NAMALWA (cell line): ENCODE measurements at places on chromosomes 12 and 14.

DNA sequence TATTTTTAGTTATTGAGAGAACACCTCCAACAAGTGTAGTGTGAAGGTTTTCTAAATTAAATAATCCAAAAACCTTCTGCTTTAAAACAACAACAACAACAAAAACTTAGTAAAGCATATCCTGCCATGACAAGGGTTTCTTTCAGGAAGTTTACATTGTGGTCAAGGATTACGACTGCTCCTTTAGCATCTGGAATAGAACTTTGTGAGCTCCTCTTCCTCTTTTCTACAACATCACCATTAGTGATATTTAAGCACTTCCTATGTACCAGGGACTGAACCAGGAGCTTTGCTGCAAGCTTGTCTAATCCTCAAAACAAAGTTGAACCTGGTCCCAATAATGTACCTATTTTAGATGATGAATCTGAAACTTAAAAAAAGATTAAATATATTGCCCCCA lies 315.4 kb upstream of the KITLG start:
- DNase-seq: no peak

GRCh38 chr12:52274521-52275120 lies at the start of gene KRT86:
Gene KRT86 (plus strand): TSS chr12:52274645. CDS start chr12:52301917, 27,272 bp downstream.
- DNase-seq: no peak

DNA sequence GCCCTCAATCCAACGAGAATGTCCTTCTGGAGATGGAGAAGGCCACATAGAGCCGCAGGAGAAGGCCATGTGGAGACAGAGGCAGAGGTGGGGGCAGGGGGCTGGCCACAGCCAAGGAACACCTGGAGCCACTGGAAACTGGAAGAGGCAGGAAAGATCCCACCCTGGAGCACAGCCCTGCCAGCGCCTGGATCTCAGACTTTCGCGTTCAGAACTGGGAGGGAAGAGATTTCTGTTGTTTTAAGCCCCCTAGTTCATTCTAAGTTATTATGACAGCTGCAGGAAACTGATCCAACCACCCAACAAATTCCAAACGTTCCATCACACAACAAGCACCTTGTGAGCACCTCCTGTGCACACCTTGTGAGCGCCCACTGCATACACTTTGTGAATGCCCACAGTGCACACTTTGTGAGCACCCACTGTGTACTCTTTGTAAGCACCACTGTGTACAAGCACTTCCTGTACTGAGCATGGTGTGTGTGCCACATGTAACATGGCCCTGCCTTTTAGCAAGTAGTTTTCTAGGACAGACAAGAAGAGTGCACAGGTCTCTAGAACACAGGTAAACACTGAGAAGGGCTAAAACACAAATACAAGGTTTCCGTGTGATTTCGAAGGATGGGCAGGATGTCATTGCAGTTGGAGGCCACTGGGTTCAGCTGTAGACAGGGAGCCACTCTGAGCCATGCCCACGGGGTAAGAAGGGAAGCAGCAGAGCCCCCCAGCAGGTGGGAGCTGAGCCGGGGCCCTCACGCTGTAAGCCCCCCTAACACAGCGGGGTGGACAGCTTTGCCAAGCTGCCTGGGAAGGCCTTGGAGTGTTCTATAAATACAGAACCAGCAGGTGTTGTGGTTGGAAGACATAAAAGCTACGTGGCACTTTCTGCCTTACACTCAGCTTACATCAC lies 15.4 kb downstream of the RIMBP2 start:
- DNase-seq: no peak

DNA sequence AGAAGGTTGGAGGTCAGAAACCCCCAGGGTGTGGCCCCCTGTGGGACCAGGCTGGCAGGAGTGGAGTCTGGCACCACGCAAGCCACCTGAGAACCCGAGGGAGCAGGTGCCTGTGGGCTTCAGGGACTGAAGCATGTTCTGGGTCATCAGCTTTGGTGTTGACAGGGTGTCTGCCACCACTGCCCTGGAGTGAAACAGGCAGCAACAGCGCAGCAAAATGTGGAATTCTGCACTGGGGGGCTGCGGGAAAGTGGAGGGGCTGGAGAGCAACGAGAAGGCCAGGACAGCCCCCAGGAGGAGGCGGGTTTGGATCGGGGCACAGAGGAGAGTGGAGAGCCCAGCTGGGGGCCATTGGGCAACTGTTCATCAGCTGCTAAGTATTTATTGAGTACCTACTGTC lies 15.9 kb downstream of the PHETA1 start:
- DNase-seq: no peak

- DNase-seq: no peak
Observed at GRCh38 chr14:85479771-85480170, 50.2 kb upstream of the FLRT2 start.

GRCh38 chr14:101501341-101501740 lies 60.0 kb upstream of the DIO3 start:
- no peak for DNase-seq

DNA sequence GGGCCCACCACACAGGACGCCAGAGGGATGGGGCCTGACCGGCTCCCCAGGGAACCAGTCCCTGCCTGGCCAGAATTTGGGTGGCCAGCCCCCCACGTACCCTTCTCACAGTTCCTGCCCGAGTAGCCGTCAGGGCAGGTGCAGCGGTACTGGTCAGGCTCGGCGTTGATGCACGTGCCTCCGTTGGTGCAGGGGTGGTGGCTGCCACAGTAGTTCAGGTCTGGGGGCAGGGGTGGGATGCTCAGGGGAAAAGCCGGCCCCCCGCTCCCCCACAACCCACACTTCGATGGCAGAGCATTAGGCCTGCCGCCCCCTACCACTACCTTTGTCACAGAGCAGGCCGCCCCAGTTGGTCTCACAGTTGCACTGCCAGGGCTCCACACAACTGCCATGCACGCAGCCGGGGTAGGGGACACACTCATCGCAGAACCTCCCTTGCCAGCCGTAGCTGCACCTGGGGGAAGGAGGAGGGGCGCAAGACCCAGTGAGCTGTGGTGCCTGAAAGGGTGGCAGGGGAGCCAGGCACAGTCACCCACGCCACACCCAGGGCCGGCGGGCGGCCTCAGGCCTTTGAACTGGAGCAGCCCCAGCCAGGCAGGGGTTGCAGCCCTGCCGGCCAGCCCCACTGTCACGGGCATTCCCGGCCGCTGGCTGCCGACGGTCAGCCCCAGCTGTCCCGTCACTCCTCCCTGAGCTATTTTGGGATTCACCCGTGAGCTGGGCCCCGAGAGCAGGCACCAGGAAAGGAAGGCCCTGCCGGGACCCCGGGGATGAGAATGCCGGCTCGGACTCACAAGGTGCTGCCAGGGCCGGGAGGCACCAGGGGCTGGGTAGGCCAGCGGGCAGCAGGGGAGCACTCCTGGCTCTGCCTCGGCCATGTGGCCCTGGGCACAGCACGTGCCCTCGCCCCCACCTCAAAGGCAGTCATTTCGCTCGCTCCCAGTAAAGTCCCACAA lies 16.5 kb downstream of the JAG2 start:
- peak; percentile 33 for DNase-seq

- DNase-seq: no peak
Observed at GRCh38 chr14:74265301-74265965, 26.2 kb downstream of the VSX2 start.

DNA sequence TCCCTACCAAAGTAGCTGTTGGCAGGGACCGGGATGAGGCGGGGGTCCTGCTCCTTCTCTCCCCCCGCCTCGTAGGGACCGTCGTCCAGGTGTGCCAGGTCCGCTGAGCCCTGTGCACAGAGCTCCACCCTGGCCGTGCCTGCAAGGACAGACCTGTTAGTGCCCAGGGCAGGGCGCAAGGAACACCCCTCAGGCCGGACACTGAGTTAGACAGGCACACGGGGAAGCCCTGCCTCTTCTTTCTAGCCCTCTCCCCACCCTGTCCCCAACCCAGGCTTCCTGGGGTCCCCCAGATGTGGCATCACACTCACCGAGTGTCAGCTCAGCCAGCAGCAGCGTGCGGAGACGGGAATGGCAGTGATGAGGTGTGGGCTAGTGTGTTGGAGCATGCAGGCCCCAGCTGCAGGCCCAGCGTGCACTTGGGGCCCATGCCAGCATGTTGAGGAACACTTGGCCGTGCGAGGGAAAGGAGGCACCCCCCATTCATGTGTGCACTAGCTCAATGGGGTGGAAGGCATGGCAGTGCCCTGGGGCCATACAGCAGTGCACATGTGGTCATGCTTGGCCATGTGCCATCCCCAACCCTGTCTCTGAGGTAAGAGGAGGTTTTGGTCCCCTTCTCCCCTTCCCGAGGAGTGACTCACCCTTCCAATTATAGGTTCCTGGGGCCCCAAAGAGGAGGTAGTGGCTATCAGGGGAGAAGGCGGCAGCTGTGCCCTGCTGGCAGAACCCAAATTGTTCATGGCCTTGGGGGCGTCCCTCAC lies 7.3 kb downstream of the ITGA7 start:
- no peak for DNase-seq

DNA sequence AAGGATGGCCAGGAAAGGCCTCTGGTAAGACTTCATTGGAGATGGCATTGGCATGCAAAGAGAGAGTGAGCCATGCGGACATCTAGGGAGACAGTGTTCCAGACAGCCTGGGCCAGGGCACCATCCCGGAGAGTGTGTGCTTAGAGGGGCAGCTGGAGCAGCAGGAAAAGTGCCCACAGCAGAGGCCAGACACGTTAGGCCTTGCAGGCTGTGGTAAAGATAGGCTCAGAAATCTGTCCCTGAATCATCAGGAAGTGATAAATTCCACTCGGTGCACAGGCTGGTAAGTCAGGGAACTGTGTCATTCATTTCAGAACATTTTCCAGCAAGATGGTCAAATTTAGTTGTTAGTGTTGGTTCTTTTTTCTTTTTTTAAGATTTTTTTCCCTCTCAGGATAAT lies 8.8 kb downstream of the GALNT16 start:
- DNase-seq: no peak

DNA sequence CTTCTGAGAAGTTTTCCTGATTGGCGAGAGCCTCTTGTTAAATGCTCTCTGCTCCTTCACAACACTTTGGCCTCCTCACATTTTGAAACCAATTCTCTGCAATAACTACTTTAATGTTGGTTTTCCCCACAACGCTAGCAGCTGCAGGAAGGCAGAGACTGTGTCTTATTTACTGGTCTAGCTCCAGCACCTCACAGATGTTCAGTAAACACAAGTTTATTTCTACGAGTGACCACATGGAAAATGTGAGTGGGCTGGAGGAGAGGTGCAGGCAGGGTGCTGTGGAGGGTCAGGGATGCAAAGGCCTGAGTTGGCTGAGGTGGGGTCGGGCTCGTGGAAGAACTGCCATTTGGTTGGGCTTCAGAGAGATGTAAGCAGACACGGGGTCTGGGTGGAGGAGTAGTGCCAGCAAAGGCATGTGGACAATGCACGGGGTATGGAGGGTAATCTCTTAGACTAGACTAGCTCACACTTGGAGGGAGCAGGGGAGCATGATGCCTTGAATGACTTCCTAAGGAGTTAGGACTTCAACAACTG lies 117.4 kb upstream of the RTL1 start:
- DNase-seq: no peak

GRCh38 chr12:109858764-109859163 lies 21.6 kb downstream of the GLTP start:
- no peak for DNase-seq

- DNase-seq: no peak
Observed at GRCh38 chr12:27966870-27967269, 5.7 kb downstream of the PTHLH start.

DNA sequence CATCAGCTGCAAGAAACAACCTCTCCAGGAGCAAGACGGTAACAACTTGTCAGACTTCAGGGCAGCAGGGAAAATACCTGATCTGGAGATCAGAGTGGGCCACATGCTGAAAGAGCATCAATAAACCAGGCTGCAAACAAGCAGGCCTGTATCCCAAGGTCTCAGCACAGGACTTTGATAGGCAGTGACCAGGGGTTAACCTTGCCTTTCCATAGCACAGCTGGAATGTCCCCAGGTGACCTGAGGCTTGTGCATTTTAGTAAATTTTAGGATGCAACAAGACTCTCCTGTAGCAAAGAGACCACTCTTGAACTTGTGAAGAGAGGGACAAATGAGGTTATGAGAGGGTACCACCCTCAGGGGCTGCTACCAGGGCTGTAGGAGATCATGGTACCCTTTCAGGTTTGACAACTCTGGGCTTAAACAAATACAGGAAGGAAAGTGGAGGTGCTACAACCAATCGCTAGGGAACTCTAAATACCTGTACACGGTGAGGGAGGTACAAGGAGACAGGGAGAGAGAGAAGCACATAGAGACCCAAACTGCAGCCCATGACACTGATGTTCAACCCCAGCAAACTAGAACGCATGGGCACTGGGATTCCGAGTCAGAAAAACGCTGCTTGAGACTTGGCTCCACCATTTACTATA lies 95.4 kb upstream of the EVL start:
- no peak for DNase-seq

DNA sequence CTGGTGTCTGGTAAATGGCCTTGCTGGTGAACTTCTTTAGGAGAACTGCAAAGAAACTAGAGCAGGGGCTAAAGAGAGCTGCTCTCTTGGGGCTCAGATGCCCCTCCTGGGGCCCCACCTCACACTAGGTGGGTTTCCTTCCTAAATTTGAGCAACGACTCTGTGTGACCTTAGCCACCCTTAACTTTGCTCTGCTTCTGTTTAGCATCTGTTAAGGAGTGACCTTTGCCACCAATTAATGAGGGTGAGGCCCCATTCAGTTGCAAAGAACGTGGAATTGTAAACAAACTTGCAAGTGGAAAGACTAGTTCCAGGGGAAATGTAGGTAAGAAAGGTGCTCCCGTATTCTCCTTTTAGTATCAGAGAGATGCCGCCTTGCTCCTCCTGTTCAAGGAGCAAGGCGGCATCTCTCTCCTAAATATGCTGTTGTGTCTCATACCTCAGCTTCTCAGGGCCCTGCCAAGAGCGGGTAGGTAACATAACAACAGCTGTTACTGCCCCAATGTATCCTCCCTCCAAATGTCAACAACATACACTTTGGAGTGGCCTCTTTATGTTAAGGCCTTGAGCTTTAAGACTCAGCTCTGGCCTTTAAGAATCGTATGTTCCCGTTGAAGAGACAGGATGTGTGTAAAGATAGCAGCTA lies 77.6 kb upstream of the FUT8 start:
- no peak for DNase-seq

- no peak for DNase-seq
Observed at GRCh38 chr12:48966177-48966895, 5.2 kb downstream of the WNT10B start.

DNA sequence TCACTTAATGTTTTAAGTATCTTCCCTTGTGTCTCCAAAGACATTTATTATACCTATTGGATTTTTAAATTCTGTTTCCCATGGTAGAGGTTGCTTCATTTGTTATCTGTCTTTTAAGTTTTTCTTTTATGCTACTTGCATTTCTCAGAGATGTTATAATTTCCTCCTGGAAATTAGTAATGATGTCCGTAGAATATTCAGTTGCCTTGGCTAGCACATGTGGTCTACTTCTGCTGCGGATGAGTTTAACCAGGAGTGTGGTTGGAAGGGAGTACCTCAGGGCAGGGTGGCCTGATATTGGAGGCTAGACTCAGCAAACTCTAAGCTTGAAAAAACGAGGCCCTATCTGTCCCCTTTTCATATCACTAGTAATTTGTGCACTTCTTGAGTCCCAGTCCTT lies 8.8 kb upstream of the EVL start:
- DNase-seq: no peak

GRCh38 chr14:44914849-44915248 lies 46.9 kb downstream of the KLHL28 start:
- peak; percentile 1 for DNase-seq

DNA sequence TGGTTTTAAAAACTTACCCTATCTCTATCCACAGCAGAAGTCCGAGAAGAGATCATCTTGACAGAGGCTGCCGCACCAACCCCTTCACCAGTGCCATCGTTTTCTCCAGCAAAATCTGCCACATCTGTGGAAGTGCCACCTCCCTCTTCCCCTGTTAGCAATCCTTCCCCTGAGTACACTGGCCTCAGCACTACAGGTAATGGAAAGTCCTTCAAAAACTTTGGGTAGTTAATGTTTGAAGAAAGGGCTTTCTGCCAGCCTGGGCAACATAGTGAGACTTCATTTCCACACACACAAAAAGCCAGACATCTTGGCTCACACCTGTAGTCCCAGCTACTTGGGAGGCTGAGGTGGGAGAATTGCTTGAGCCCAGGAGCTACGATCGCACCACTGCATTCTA lies 41.6 kb upstream of the RIC8B start:
- no peak for DNase-seq
